ENCODE measurements at places on chromosomes 6 and 20.

- DNase-seq = no peak
These were observed 10.8 kb upstream of the CPNE5 start for GRCh38 chr6:36850021-36850420.

DNA sequence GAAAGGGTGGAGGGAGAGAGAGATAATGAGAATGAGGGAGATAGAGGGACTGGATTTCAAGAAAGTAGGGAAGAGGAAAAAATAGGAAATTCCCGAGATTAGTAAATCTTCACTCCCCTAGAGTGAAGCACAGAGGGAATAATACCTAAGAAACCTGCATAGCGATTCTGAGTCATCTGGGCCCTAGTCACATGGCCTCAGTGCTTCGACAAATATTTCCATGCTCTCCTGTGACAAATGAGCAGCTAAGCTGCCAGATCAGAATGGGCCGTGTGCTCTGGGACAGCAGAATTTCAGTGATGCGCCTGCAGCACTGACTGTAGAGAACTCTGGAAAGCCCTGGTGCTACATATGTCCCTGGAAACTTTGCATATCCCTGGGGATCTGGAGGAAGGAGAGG is 48.6 kb upstream of the GRIK2 start:
- no peak for DNase-seq

- peak; percentile 57 for DNase-seq
These were observed 59.4 kb downstream of the GFOD1 start for GRCh38 chr6:13427801-13428582.

DNA sequence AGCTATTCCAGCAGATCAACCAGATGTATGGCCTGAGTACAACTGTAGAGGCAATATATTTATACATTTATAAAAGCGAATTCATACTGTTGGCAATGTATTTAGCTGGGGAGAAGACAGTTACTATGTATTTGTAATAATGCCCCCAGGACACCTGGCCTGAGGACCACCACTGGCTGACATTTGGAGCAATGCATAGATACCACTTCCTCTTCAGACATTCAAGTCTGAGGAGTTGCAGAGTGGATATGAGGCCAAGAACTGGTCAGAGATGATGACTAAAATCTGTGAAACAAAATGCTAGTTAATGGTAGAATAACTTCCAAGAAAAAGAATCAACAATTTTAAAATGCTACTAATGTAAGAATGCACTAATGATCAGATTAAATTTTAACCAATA is 462.3 kb downstream of the CDC5L start:
- no peak for DNase-seq

DNA sequence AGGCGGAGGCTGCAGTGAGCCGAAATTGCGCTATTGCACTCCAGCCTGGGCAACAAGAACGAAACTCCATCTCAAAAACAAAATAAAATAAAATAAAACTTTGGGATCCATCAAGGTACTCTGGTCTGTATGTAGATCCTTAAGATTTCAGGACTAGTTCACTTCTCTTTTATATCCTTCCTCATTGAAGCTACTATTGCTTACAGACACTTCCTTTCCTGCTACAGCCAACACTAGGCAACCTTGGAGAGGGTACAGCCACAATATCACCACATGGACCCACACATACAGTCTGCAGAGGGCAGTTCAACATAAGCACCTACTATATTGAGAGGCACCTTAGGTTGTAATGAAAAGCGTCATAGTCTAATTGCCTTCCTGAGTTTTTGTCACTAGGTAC is 113.3 kb downstream of the ATXN1 start:
- DNase-seq = no peak

- peak; percentile 19 for DNase-seq
These were observed 10.1 kb upstream of the PYGB start for GRCh38 chr20:25237610-25238318.

DNA sequence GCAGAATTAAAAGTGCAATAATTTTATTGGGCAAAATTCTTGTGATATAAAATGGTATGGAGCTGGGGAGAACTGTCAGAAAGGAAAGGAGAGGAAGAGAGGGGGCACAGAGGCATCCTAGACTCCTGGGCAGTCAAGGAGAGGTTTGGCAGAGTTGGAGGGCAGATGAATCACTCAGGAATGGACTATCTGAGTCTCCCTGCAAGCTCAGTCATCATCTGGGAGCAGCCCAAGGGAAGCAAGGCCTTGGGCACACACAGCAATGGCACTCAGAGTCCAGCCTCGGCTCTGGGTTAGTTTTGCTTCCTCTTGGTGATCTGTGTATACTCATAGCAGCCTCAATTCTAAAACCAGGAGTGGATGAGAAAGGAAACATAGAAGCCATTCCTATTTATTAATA is 67.2 kb downstream of the SLC22A1 start:
- no peak for DNase-seq

DNA sequence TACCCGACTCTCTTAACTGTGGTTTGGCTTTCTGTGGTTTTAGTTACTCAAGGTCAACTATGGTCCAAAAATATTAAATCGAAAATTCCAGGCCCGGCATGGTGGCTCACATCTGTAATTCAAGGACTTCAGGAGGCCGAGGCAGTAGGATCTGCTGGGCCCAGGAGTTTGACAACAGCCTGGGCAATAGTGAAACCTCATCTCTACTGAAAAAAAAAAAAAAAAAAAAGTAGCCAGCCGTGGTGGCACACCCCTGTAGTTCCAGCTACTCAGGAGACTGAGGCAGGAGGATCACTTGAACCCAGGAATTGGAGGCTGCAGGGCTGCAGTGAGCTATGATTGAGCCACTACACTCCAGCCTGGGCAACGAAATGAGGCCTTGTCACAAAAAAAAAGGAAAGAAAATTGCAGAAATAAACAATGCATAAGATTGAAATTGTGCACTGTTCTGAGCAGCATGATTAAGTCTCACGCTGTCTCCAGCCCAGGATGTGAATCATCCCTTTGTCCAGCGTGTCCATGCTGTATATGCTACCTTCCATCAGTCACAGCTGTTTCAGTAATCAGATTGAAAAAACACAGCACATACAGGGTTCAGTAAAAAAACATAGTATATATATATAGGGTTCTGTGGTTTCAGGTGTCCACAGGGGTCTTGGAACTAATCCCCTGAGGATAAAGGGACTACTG is 40.7 kb downstream of the RGS17 start:
- no peak for DNase-seq

- no peak for DNase-seq
These were observed 149.5 kb downstream of the ANKRD60 start for GRCh38 chr20:58078741-58079522.

DNA sequence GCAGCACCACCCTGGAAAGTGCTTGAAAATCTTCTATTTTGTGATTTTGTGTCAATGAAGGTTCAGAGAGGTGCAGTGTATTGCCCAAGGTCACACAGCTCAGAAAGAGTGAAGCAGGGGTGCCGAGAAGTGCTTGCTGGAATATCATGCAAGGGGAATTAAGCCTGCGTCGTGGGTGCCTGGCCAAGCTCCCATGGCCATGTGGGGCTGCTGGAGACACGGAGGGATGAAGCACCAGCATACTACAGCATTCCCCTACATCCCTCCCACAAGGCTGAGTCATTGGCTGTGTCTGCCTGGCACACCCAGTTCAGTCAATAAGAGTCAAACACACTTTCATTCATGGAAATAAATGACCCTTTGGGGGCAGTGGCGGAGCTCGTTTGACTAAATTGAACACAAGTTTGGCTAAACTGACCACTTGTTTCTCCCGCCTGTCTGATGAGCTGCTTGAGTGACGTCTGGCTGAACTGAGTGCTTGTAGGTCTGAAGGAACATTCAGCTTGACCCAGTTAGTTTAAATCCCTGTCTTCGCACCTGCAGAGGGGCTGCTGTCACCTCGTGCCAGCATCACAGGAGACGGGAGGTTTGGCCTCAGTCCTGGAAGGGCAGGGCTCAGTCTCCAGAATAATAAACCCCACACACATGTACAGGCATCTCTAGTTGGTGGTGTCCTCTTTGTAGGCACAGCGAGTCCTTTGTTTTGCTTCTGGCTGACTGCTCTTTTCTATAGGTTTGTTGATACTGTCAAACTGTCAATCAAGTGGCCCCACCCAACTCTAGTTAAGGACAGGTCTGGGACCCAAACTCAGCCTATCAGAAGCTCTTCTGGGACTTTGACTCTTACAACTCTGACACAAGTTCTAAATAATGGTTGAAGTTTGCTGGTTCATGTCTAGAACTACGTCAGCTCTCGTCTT is 8.4 kb upstream of the TGM2 start:
- DNase-seq = no peak

DNA sequence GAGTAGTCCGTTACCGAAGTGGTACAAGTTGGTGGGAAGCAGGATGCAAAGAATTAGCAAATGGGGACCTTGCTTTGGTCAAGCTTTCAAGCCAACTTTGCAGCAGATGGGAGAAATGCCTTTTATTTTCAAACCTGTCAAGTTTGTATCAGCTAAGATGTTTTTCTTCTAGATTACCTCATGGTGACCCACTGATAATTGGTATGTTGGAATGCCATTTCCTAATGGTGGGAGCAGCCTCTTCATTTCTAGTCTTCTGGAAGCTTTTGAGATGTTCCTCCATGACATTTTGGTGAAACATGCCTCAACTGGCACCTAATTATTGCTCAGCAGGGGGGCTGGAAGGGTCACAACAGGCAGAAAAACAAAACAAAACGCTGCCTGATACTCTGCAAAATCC is 43.7 kb downstream of the ADNP start:
- no peak for DNase-seq

- no peak for DNase-seq
These were observed 1.9 kb downstream of the SYNJ2 start for GRCh38 chr6:157983406-157984119.

DNA sequence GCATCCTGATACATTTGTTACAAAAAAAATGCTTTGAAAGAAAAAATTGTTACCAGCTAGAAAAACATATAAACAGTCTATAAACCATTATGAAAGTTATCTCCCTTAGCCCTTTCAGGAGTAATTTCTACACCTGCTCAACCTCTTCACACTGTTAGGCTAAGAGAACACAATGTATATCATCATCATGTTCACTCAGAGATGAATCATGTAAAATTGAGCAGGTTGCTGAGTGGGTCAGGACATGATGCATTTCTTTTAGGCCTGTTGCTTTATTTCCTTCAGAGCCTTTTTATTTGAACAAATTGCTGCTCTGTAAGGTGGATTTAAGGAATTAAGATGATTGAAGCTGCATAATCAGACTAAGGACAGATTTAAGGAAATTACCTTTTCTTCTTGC is 531.3 kb upstream of the MAN1A1 start:
- no peak for DNase-seq

DNA sequence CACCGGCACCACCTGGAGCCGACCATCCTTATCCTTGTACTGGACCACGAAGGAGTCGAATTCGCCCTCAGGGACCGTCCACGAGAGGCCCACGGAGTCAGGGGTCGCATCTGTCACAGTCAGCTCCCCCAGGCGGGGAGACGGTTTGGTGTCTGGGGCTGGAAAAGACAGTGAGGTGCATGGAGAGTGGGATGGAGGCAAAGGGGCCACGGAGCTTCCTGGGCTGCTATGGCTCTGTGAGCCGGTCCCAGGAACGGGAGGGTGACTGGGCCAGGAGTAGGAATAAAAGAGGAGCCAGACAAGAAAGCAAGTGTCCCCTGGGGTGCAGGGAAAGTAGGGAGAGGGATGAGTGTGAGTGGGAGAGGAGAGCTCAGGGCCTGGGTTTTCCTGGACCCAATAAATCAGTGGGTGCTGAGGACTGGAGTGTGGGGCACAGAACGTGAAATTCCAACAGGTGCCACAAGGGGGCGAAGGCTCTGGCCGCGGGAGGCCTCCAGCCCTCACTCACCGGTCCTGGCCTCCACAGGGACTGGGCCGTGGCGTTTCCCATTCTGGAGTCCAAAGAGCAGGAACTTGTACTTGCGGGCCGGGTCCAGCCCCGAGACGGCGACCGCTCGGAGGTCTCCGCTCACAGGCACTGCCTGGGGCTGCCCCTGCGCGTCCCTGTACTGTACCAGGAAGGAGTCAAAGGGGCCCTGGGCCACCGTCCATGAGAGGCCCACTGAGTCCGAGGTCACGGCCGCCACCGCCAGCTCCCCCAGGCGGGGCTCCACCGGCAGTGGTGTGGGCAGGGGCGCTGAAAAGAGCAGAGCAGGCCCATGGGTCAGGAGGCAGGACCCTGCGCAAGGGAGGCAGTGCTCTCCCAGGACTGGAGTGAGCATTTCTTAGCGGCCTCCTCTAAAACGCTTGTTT is 9.9 kb downstream of the CYP21A2 start:
- peak; percentile 57 for DNase-seq

GRCh38 chr6:146470091-146470770 is 73.4 kb upstream of the RAB32 start:
- no peak for DNase-seq
